ENCODE measurements at places on chromosomes 12 and 14.
A peak's percentile ranks its signal among the peaks of the same experiment; 100 is the strongest.

GRCh38 chr12:48875944-48876515, 10.4 kb upstream of the RND1 start:
- DNase-seq, result no peak

DNA sequence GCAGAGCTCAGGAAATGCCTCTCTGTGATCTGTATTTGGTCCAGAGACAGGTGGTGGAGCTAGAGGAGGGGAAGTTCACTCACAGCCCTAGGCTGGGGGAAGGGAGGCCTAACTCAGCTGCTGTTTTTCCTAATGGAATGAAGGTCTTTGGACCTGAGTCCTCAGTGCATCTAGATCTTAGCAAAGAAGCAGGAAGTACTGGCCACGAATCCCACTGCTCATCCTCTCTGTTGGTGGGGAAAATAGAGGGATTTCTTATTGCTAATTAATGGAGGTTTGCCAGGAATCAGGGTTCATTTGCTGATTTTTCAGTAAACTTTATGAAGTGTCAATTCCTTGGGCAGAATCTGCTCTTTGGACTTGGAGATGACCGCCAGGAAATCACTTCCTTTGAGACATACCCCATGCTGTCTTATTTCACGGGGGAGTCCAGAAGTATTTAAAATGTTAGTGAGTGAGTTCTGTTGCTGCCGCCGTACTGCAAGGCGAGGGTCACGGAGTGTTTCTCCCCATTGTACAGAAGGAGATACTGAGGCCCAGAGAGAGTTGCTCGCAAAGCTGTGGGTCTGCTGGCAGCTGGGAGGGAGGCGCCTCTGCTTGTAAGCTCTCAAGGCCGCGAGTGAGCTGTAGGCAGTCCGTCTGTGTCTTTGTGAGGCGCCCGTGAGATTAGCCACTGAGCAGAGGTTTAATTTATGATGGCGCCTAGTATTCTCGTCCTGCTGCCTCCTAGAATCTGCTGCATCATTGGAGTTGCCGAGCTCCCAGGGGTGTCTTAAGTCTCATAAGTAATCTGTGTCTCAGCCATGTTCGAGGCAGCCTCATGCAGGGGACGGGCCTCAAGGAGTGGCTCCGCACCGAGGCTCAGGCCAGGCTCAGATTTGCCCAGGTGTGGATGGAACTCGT, 88.2 kb downstream of the TSPAN9 start:
- no peak for DNase-seq

GRCh38 chr12:100142851-100143559, at the start of gene BLTP3B:
BLTP3B (minus strand) TSS chr12:100142874; CDS start chr12:100142635, 239 bp downstream.
- DNase-seq, result peak; percentile 79

- no peak for DNase-seq
These were observed 1.7 kb upstream of the ACOT2 start for GRCh38 chr14:73567358-73567757.

- no peak for DNase-seq
These were observed 923.3 kb downstream of the DIO2 start for GRCh38 chr14:79287976-79288375.

GRCh38 chr12:72296389-72296788, 24.2 kb downstream of the TRHDE start:
- DNase-seq, result no peak
